ENCODE measurements at places on chromosomes 3 and 15.

DNA sequence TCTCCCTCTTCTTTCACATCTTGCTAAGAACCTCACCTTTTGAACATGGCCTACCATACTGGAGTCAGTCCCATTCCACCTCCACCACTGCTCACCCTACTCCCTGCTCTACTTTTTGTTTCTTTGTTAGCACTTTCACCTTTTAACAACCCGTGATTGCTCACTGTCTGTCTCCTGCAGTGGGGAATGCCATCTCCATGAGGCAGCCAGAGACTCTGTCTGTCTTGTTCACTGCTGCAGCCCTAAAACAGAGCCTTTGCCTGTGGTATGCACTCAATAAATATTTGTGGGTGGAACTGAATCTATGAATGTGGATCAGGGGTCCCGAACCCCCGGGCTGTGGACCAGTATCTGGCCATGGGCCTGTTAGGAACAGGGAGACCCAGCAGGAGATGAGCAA is 16.5 kb upstream of the TLE3 start:
- peak; percentile 47 for DNase-seq

DNA sequence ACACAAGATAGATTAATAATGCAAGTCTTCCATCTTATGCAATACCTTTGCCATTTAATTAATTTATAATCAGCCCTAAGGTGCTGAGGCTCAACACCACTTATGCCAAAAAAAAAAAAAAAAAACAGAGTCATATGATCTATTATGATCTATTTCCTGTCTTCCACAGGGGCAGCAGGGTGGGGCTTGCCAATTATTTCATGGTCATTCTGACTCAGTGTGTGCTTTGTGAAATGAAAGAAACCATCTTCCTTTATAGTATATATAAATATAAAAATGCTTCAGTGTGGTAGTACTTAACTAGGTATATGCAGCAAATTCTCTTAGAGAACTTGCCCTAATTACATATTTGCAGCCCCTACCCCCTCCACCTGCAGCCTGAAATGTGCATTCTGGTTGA is 7.2 kb upstream of the RARB start:
- no peak for DNase-seq

DNA sequence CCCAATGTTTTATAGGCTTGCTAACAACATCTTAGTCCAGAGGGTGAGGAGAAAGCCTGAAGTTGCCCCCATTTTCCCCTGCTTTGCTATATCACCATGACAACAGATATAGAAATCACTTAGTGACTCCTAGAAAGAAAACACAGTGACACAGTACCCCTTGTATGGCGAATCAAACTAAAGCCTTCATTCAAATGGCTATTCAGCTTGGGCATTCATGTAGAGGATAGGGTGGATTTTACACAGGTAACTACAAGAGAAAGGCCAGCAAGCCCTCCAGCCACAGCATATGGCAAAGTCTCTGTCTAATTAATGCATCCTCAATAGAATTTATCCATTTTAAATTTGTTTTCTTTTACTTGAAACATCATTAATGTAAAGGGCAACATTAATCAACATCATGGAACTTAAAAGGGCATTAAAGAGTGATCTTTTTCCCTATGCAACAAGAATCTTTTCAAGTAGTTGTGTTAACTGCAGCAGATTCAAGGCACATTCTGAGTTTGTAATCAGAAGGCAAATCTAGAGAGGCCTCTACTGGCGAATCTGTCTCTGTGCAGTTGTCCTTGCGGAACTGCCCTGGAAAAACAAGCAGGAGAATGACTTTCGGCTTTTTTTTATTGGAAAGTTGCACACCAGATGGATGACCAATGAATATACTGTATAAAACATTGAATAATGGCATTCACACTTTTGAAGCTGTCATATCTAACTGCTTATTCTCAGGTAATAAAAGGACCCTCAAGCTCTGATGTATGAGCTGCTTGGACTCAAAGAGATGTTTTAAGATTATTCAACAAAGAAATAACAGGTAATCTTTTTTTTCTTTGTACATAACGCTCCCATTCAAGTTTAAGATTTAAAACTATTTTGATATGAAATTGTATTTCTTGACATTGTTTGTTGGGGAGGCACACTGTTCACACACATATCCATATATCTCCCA is 621.7 kb upstream of the AGTR1 start:
- peak; percentile 77 for DNase-seq

DNA sequence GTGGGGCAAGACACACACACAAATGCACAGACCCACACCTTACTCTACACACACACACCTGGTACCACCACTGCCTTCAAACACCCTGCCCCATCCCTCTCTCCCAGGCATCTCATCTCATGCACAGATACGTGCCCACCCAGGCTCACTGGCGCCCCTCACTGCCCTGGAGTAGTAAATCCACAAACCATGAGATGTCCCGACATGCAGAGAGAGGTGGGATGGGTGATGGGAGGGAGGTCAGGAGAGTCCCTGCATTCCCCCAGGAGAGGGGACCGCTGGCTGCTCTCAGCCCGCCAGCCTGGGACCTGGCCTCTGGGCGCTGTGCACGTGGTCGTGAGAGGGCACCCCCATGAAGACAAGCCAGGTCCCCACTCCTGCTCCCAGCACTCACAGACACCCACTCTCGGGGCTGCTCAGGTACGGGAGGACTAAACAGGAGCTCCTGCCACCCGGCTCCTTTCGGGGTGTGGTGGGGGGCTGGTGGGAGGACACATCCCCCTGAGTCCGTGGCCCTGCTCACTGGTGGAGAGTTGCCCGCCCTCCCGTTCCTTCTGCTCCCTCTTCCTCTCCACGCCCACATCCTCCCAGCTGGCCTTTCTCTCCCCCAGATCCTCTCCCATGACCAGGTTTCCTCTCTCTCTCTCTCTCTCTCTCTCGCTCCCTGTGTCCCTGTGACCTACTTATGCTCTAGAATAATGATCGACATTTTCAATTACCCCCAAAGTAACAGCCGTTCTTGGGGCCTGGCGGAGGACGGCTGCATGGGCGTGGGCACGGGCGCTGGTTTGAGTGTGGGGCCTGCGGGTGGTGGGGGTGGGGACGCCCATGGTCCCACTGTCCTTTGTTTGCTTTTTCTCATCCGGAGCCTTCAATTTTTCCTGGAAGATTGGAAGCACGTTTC is 18.9 kb upstream of the CSPG4 start:
- DNase-seq = no peak

DNA sequence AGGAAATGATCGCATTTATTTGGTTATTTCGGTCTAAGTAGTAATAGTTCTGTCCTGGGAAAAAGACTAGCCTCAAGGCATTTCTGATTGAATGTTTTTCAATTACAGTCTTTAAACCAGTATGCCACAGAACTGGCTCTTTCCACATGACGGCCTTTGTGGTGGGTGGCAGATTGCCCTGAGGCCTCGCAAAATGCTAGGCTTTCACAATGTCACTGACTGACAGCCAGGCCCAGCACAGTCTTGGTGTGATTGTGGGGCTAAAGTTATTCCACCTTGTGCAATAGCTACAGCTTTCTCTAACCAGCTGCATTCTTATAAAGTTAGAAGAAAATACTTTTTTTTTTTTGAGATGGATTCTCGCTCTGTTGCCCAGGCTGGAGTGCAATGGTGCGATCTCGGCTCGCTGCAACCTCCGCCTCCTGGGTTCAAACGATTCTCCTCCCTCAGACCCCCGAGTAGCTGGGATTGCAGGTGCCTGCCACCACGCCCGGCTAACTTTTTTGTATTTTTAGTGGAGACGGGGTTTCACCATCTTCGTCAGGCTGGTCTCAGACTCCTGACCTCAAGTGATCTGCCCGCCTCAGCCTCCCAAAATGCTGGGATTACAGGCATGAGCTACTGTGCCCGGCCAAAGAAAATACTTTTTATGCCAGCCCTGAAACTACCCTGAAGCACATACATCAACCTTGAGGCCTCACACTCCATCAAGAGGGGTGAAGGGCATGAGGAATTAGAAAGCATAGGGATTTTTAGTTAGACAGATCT is 2.5 kb upstream of the ADIPOQ start:
- DNase-seq = peak; percentile 59

- DNase-seq = no peak
Measured at GRCh38 chr3:170486398-170486797, 67.7 kb downstream of the CLDN11 start.

GRCh38 chr3:132241776-132242514 is 75.3 kb upstream of the ACP3 start:
- DNase-seq = no peak

DNA sequence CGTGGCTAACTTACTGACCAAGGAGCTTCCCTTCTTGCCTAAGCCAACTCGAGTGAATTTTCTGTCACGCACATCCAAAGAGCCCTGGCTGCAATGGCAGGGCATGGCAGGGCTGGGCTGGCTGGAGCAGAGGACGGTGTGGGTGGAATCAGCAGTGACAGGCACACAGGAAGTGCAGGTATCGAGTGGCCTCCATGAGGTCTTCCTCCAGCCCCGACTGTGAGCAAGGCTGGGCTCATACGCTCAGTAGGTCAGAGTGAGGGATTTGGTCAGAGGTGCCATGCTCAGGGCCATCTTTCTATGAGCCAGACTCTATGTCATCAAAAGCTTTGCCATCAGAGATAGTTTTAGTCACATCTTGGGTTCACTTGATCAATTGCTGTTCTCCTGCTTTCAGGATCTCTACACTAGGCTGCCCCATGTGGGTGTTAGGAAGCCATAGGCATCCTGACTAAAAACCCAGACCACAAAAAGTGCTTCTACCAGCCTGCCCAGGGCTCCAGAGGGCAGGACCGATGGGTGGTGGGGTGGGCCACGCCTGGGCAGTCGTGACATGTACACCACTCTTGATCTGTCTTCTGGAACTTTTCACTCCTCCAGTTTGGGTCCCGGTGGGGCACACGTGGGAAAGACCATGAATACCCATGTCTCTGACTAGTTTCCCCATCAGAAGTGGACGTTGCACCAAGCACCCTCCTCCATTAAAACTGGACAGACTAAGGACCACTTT is 22.6 kb upstream of the COMMD4 start:
- no peak for DNase-seq

GRCh38 chr15:62344806-62345539 is 179.9 kb upstream of the C2CD4B start:
- peak; percentile 41 for DNase-seq

GRCh38 chr3:139835830-139836683 is 98.9 kb upstream of the CLSTN2 start:
- no peak for DNase-seq

DNA sequence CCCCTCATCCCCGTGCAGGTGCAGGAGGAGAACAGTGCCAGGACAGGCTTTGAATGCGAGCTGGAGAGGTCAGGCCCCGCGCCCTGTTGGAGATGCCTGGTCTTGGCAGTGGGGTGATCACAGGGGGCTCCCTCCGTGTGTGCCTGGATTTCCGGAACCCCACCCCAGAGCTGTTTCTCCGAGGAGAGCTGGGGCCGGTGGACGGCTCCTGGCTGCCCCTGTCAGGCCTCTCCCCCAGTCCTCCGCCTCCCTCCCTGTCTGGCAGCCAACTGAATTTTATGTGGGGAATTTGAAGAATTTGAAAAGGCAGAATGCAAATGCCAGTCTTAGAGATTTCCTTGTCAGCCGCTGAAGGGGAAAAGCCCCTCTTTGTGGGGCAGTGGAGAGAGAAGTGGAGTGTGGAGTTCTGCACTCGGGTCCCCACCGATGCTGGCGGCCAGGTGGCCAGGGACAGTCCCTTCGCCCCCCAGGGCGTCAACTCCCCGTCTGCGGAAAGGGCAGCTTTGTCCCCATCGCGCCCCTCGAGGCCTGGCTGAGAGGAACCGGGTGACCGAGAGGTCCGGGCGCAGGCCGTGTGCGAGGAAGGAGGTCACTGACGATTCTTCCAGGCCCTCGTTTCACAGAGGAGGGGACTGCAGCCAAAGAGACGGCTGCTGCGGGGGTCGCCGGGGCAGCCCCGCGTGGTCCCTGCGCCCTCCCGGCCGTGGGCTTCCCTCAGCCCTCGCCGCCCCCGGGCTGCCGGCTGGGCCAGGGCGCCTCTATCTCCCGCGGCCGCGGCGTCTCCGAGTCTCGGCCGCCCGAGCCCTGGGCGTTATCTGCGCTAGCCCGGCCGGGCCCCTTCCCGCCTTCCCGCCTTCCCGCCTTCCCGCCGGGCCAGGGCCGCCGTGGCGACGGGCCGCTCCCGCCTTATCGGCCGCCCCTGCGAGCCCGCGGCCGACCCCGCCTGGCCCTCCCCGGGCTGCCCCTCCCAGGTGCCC is 56.0 kb upstream of the LCTL start:
- DNase-seq = peak; percentile 43

DNA sequence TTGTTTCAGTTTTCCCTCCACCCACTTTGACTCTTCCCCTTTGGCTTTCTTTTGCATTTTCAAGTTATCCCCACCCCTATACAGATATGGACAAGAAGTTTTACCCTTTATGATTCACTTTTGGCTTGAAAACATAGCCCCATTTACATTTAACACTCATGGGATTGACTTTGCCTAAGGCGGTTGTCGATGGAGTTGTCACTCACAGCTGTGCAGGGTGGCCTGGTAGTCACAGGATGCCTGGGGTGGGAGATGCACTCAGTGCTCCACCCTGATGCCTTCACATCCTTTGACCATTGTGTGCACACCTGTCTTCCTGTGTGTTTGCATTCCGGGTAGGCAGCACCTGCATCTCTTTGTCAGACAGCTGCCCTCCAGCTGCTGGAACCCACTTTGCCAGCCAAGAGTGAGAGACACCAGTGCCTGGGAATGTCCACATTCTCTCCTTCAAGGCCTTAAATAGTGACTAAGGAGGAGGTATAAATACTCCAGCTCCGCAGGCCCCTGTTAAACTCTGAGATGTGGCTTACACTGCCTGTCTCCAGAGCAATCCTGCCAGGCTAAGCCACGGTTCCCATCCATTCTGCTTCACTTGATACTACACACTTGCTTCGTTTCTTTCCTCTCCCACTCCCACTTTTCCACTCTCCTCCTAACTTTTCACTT is 191.5 kb upstream of the SLC24A5 start:
- DNase-seq = no peak

DNA sequence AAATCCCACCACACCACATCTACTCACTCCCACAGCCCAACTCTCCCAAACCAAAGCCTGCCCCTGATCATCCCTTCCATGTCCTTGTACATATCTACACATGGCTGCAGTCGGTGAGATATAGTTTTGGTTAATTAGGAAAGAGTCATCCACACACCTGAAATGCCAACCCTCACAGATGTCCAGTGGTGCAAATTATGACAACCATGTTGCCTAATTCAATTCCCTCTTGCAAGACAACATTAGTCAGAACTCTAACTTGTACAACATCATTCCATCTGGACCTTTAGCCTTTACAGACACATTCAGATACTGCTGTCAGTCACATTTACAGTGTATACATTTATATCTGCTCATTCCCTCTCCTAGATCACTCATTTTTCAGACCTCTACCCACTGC is 41.2 kb downstream of the TUBGCP4 start:
- DNase-seq = peak; percentile 7
